ENCODE measurements at places on chromosomes 3 and 15. TPM values are rescaled to one million over a fixed set of nuclear protein-coding genes. Genes with fewer than 3 reads are reported as not detected.
A peak's percentile ranks its signal among the peaks of the same experiment; 100 is the strongest.

The GHRL gene
- polyA plus RNA-seq: 3.8 TPM

The ITGA11 gene
- polyA plus RNA-seq: 2.9 TPM

The ROPN1 gene
- polyA plus RNA-seq: 0.15 TPM

DNA sequence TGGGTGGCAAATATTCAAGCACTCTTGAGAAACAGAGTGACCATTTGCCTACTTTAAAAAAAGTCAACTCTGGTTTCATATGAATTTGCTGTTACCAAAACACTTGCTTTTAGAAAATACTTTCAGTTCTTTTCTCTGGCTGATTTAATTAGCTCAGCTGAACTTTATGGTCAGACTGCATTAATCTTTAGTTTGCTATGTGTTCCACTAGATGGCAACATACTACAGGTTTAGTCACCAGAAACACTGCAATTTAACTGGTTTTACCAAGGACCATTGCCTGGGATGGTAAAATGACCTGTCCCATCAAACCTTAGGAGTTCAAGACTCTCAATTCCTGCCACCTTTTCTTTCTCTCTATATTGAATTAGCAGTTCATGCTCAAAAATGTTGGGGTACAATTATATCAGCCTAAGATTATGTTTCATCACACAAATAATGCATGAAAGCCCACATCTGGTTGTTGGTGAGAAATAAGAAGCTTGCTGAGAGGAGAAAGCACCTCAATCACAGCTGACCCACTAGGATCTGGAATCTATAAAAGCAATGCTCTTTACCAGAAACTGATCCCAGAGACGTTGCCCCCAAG lies 14.2 kb downstream of the EIF4E3 start:
- DNase-seq: no peak

GRCh38 chr15:60396958-60397771 lies 621 bp downstream of the ANXA2 start:
- peak; percentile 58 for DNase-seq

- no peak for DNase-seq
Measured at GRCh38 chr3:60053526-60054265, 1003.9 kb upstream of the CFAP20DC start.

DNA sequence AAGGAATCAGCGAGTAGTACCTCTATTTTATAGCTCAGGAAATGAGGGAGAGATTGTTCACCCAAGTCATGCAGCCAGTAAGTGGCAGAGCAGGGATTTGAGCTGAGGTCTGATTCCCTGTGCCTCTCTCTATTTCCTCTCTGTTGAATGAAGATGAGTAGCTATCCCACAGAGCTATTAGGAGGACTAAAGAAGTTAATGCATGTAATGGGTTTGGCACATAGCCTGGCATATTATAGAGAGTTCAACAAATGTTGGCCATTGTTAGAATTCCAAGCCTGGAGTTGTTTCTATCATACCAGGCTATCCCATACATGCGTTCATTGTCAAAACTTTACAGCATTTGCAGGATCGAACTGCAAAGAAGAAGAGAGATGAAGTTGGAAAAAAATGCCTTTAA lies 21.8 kb upstream of the KLHL6 start:
- DNase-seq: no peak

The ZPLD1 gene
- polyA plus RNA-seq: 0.89 TPM

DNA sequence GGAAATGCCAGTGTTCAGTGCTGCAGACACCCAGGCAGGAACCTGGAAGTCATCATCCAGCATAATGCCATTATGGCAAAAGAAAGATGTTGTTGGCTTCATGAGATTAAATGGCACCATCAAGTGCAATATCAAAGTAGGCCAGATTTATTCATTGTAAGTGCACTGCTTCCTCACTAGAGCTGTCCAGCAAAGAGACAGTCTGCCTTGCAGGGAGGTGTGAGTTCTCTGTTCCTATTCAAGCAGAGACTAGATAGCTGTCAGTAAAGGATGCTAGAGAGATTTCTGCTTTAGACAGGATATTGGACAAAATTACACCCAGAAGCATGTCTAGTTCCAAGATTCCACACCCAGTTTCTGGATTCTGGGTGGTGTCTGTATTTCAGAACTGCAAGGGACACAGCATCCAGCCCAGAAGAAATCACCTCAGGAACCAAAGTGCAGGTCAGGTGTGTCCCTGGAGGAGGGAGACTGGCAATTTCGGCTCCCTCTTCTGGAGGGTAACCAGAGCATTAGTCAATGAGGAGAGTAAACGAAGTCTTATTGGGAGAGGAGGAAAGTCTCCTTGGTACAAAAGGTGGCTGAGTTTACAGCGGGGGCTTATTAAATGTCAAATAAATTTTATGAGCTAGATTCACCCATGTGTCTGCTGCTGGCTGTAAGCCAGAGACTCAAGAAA lies 377.3 kb downstream of the EPHB1 start:
- DNase-seq: no peak

- no peak for DNase-seq
Measured at GRCh38 chr15:59321000-59321689, 51.5 kb downstream of the MYO1E start.

- DNase-seq: peak; percentile 80
Measured at GRCh38 chr3:49173116-49173791, 1.9 kb downstream of the KLHDC8B start.

DNA sequence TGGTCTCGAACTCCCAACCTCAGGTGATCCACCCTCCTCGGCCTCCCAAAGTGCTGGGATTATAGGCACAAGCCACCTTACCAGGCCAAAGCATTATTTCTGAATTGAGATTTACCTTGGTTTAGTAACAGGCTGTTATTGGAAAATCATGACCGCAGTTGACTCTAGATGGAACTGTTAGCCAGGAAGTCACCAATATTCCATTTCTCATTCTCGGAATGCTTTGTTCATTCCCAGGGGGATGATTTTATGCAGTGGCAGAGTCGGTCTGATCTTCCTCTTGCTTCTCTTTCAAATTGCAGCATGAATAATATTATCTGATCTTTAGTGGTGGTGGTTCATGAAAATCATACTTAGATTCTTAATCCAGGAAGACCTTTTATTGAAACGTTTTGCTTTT lies 195.5 kb upstream of the MBNL1 start:
- DNase-seq: no peak

GRCh38 chr3:17795711-17796110 lies 53.3 kb upstream of the TBC1D5 start:
- DNase-seq: no peak

DNA sequence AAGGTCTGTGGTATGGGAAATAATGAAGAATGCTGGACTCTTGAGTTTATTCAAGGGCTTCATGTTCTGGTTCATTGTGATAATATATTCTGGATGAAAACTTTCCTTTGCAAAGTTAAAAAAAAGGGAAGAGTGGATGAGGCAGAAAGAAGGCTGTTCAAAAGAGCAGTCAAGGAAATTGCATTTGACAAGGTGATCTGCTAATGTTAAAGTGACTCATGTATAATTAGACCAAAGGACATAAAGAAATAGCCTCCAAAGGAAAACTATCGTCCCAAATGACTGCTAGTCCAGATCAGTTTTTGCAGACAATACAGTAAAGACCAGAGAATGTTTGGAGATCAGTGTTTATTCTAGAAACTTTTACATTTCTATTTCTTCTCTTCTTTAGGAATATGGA lies 9.8 kb downstream of the TMEM108 start:
- DNase-seq: no peak

The CLDN18 gene
- polyA plus RNA-seq: 4.1 TPM

The MKRN2OS gene
- polyA plus RNA-seq: 2.6 TPM

DNA sequence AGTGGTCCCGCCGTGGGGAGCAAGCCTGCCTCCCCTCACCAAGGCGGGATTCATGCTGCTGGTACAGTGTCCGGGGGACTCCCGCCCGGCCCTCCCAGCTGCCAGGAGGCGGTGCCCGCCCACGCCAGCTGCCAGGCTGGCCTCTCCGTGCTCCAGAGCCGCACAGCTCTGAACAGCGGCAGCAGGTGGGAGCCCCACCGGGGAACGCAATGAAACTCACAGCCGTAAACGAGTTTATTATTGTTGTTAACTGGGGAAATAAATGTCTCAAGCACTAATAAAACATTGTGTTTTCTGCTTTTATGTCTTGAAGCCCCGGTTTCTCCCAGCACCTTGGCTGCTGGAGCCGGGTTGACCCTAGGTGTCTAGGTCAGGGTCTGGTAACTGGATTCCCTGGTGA lies 317.7 kb upstream of the TLE3 start:
- DNase-seq: no peak

The PGBD4 gene
- 2.2 TPM for polyA plus RNA-seq

DNA sequence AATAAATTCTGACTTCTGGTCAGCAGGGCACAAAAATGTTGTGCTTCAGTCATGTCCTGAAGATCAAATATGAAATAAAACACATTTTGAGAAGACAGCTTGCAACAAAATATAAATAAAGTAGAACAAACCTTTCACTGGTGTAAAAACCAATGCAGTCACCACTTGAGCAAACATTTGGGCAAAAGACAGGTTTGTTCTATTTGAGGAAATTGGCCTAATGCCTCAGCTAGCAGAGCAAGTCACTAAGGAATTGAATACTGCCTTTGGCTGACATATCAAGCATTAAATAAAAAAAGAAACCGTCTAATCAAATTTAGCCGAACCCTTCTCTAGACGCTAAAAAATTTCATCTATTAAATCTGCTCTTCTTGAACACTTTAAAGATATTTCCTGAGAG lies 475.4 kb upstream of the CNTN3 start:
- no peak for DNase-seq

The P2RY14 gene
- polyA plus RNA-seq: 0.62 TPM

GRCh38 chr3:111548092-111548491 lies 6.1 kb downstream of the CD96 start:
- DNase-seq: no peak

Measured in renal pelvis (tissue), 12 donors.